WTC11 (cell line): ENCODE measurements at places on chromosomes 5 and 9.

GRCh38 chr9:16954040-16954439 is 83.6 kb upstream of the BNC2 start:
- no peak for DNase-seq

GRCh38 chr9:3495855-3496254 is 29.9 kb downstream of the RFX3 start:
- no peak for DNase-seq

DNA sequence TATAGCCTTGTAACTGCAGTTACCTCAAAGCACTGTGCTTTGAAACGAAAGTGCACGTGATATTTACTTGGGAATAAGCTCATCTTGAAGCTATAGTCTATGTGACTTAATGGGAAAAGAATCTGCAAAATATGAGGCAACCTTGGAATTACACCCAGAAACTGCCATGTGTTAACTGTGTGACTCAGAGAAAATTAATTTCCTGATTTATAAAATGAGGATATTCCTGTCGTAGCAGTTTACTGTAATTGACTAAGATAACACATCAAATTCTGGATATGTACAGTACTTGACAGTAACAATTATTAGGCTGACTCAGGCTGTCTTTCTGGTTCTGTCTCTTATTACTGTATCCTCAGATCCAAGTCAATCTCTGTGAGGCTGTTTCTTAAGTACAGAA is 1079.9 kb upstream of the ACO1 start:
- DNase-seq, result no peak

GRCh38 chr5:106106384-106106783 is 1564.4 kb downstream of the EFNA5 start:
- no peak for DNase-seq

- no peak for DNase-seq
Measured at GRCh38 chr5:52807723-52808122, 20.0 kb downstream of the ITGA1 start.

DNA sequence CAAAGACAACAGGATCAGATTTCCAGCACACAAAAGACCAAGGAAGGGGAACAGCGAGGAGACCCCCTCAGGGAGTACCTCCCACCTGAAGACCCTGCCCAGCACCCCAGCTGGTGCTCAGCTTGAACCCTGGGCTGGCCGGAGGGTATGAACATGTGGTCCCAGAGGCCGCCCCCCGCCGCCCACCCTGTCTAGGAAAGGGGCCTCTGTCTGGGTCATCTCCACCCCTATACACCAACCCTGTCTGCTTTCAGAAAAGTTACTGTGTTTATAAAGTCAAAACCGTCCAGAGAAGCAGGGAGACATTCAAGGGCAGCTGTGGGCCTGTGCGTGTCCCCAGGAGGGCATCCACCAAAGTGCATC is 72.2 kb downstream of the ADAMTS2 start:
- no peak for DNase-seq

GRCh38 chr5:143156572-143156971 is 246.9 kb downstream of the NR3C1 start:
- no peak for DNase-seq

DNA sequence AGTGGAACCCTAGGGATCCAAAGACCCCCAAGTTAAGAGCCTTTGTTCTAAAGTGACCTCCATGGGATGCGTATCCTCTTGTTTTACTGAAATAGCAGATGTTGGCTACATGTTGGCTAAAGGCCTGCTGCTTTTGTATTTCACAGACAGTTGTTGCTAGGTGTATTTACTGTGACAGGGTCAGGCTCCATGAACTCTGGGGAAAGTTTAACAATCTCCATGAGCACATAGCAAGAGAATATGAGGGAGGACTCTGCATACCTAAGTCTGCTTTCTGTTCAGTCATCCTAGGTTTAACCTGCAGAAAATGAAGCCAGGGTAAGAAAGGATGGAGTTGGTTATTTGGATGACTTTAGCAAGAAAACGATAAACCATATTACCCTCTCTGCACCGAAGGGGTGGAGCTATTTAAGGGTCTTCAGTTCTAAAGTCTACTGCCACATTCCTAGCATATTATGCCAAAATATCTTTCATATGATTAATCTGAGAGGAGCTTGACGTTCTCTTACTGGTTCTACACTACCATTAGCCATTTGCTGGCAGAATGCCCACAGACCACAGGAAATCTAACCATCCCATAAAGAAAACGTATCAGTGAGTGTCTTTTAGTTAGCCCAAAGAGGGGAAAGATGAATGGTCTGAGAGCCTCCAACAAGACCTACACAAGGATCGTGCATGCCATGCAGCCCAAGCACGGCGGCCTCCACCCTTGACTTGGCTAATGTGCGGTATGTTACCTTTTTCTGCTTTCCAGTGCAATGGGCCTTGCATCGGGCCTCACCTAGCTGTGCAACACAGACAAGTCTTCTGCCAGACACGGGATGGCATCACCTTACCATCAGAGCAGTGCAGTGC is 127.8 kb downstream of the SAXO1 start:
- no peak for DNase-seq
